Activated CD4-positive, alpha-beta T cell treated with anti-CD3 and anti-CD28 coated beads, Interleukin-2, Interleukin-6, amounts not matched to agents 100 ng/mL and 50 ng/mL, durations not matched to agents 16 hours and 8 hours (primary cell): ENCODE measurements at places on chromosomes 12 and 14.
A peak's percentile ranks its signal among the peaks of the same experiment; 100 is the strongest.

DNA sequence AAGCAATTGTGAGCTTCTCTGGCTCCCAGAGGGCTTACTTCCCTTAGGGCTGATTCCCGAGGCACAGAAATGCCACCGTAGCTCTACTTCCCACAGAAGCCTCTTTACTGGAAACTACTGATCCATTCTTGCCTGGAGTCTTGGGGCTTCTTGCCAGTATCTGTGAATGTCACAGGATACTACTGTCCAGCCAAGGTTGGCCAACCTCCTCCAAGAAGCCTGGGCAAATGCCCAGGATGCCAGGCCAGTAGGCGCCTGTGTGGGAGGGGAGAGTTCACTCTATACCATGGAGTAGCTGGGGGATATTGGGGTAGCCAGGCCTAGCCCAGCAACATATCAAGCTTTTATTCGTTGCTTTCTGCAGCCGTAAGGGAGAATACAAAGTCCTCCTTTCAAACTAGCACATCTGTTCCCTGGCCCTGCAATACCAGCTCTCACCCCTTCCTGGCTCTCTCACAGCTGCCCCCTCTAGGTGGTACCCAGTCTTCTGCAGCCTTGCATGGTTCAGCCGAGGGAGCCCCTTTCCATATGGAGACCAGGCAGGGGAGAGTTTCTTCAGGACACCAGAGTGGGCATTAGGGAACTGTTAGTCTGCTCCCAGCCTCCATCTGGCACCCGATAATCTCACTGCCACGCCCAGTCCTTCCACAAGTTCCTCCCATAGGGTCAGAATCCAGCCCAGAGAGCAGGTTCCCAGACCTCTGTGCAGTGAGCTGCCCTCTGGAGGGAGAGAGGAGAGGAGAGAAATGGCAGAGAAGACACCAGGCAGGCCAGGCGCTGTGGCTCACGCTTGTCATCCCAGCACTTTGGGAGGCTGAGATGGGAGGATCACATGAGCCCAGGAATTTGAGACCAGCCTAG, 24.3 kb upstream of the PLEK2 start:
- no peak for DNase-seq

- no peak for DNase-seq
These were observed 115.9 kb upstream of the PELI2 start for GRCh38 chr14:56002342-56002741.

DNA sequence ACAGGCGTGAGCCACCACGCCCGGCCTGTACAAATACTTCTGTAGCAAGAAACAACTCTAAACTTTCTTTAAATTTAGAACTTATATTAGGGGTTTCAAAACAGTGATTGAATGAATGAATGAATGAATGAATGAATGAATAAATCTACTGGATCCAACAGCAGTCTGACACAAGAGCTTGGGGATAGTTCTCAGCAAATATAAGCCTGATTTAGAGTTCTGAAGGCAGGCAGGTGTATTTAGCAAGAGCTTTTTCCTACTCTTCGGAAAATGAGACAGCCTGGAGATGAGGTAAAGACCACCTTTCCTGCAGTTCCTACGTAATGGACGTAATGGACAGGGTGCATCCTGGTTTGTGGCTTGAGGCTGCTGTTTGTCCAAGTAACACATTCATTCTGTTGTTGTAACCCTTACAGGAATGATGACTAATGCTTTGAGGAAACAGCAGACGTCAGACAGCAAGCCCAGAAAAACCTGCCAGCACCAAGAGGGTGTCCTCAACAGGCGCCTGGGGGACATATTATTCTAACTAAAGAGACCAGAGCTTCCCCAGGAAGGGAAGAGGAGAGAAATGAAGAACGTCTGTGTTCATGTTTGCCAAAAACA, 277.4 kb upstream of the SOX5 start:
- DNase-seq, result peak; percentile 20

GRCh38 chr12:68619541-68619940, 8.8 kb downstream of the RAP1B start:
- no peak for DNase-seq

- DNase-seq, result no peak
These were observed 10.0 kb upstream of the NR1H4 start for GRCh38 chr12:100463661-100464060.

GRCh38 chr12:52023976-52024688, 17.4 kb downstream of the TAMALIN start:
- DNase-seq, result peak; percentile 8

- no peak for DNase-seq
These were observed 19.8 kb upstream of the PALS1 start for GRCh38 chr14:67221248-67221981.

DNA sequence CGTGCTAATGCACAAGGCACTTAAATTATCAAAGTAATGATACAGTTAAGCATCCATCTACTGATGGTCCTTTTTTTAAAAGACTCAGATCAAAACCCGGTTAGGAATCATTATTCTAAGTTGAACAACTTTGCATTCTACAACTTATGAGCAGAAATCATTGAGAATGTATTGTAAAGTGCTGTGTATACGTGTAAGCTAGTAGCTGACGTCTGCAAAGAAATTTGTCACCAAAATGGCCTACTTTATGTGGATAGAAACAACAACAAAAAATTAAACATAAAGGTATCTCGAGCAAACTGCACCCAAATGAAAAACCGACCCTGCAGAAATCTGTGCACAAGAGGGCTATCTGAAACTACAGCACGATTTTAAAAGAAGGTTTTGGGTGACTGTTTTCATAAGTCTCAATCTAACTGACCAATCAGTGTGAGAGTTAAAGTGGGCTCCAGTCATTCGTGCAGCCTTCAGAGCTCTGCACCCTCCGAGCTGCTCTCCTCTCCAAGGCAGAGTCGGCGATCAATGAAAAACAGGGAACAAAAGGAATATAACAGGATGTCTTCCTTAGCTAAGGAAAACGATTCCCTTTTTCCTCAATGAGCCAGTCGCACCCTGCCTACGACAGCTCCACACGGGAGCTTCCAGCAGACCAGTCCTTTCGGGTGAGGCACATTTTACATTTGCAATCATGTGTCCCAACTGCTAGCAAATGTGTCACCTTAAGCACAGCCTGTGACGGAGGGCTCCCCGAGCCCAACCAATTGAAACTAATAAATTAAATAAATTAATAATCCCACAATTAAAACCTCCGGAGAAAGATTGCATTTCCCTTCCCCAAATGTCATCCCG, 200.7 kb upstream of the FOXN3 start:
- DNase-seq, result peak; percentile 57

DNA sequence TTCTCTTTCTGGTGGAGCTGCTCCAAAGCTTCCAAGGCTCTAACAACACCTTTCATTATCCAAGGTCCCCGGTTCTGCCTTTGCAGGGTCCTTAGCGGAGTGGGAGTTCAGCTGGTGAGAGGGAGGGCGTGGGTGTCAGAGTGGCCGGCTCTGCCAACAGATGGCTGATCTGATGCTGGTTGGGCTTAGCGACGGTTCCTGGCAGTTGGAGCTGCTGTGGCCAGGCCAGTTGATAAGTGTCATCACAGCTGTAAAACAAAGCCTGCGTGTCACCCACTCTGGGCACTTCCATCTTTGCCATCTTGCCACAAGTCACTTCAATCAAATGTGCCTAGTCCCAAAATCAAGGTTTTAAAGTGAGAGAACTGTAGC, 36.3 kb downstream of the RIN3 start:
- DNase-seq, result no peak
